ENCODE measurements at places on chromosomes 4 and X.

- no peak for DNase-seq
These were observed 2.7 kb downstream of the ABCD1 start for GRCh38 chrX:153727123-153727931.

DNA sequence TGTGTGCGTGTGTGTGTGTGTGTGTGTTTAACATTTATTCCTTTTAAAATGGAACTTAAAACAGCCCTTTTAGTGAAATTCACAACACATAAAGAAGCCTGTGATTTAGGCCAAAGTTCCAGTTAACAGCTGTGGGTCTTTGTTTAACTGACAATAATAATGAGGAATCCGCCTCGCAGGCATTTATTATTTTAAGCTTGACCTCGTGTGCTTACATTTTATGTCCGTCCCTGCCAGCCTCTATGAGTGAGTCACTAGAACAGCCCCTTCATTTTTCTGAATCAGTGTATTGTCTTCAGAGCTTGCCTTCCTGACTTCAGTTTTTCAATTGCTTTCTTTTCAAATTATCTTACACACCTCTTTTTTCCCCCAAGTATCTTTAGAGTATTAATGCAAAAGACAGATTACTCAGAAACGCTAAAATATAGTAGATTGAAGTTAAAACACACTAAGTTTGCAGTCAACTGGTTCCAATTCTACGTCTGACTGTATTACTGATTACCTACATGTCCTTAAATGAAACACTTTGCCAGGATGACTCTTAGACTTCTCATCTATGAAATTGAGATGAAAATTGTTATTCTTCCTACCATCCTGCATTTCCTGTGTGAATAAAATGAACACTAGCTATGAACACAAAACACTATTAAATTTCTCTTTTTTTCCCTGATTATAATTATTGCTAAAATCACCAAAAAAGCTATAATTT, 319.6 kb upstream of the HS3ST1 start:
- no peak for DNase-seq

DNA sequence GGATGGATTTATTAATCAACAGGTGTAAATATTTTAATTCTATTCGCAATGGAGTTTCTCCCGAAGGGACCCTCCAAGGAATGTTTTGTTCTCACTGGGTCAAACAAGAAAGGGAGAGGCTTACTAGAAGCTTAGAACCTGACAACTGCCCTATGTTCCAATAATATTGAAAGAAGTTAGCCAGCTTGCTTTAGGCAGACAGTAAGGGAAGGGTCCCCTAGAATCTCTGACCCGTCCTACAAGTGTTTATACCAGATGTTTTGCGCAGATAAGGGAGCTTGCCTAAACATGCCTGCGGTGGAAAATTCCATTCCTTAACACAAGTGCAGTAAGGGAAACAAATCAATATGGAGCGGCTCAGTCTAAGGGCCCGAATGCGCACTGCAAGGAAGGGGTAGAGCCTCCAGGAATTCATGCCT, 17.7 kb downstream of the IL21 start:
- no peak for DNase-seq

- DNase-seq = no peak
These were observed 2.3 kb downstream of the XKRX start for GRCh38 chrX:100926453-100926852.

DNA sequence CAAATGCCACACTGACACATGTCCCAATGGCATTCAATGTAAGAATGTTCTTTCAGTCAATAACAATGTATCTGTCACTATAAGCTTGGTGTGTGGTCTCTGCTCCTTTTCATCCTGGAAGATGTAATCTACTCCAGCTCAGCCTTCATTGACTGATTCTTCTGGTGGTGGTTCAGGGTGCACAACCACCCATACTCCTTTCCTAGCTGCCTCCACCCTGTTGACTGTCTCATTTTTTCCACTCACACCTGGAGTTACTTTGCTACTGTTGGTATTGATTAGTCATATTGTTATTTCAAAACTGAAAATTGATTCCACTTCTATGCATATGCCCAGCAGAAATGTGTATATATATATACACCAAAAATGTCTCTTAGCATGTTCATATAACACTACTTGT, 140.5 kb downstream of the ASB9 start:
- DNase-seq = no peak

GRCh38 chr4:14277505-14277904, 650.0 kb upstream of the BOD1L1 start:
- no peak for DNase-seq

All from activated CD8-positive, alpha-beta memory T cell treated with anti-CD3 and anti-CD28 coated beads for 48 hours (primary cell).